ENCODE measurements at places on chromosomes 4 and X. TPM values are rescaled to one million over a fixed set of nuclear protein-coding genes. Genes with fewer than 3 reads are reported as not detected.

The SH2D1A gene
- total RNA-seq = 43.2 TPM

GRCh38 chr4:8457646-8458252 is 17.2 kb downstream of the TRMT44 start:
- DNase-seq = no peak

- no peak for DNase-seq
These were observed 132.9 kb upstream of the KLF8 start for GRCh38 chrX:56099271-56099670.

GRCh38 chr4:165986956-165987698 is 114.1 kb downstream of the TLL1 start:
- no peak for DNase-seq

GRCh38 chr4:117134386-117134785 is 49.0 kb upstream of the TRAM1L1 start:
- DNase-seq = no peak

DNA sequence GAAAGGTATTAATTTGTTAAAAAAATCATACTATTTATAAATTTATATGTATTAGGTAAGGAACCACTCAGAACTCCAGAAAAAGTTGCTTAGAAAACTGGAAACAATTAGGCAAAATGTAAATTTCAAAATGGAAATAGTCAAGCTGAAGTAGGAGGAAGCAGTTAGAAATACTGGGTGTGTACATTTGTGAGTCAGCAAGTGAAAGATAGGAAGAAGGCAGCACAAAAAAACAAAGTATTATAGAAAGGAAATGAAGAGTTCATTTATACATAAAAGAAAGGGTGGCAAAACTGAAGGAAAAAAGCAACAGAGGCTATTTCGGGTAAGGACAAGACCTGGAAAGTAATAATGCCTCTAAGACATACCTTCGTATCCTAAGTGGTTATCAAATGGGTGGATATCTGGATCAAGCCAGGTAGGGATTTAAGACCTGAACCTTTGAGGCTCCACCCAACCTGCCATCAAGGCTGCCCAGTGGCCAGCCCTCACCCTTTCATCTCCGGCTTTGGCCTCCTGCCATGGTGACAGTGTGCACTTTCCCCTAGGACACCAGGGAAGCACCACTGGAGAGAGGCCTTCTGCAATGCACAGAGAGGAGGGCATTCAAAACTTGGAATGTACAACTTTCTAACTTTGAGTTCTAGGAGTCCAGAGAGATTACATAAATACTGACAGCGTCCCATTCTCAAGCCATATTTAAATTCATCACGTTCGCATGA is at the start of gene LRRC66:
Gene LRRC66 (minus strand): TSS at position 428 of the 722 bp plus-strand sequence. CDS start 2,750 bp downstream, outside the sequence.
- DNase-seq = no peak

GRCh38 chrX:69371159-69371558 is 133.0 kb upstream of the NALF2 start:
- no peak for DNase-seq

- no peak for DNase-seq
These were observed 122.6 kb upstream of the BMPR1B start for GRCh38 chr4:94635177-94635576.

GRCh38 chrX:38868321-38868720 is 67.1 kb downstream of the MID1IP1 start:
- no peak for DNase-seq

DNA sequence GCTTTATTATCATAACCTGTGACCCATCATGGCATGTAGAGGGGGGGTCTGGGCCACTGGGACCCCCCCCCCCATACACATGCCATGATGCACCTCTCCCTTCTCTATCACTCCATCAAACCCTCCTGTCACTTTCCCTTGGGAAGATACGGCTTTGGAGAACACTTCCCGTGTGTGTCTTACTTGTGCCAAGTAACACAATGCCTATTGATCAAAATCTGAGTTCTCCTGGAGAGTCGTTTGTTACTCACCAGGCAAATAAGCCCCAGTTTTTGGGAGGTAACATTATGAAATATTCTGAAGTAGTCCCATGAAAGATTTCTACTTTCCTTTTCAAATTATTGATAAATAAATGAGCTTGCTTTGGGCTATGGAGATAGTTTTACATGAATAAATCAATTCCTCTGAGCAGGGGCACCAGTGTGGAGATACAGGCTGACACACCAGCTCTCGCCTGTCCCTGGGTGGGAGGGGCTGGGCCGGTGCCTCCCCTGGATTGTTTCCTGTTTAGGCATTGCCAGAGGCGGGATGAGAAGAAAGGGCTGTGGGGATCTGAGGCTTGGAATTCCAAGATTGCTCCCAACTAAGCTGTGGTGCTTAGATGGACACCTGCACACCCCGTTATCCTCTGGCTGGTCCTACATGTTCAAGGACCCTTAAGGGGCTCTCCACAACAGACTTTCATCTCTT is 63.2 kb upstream of the WWC2 start:
- no peak for DNase-seq

The SSX4 gene
- total RNA-seq = not detected

- DNase-seq = no peak
These were observed 84.1 kb downstream of the MSN start for GRCh38 chrX:65751519-65751918.

GRCh38 chr4:182917182-182918043 is at the start of gene DCTD:
Gene DCTD, minus strand, starts transcription at chr4:182917386. Its CDS starts 1,818 bp downstream, at chr4:182915568.
- peak; percentile 86 for DNase-seq

The NEUROG2 gene
- 0.16 TPM for total RNA-seq

The ANXA5 gene
- total RNA-seq = 31.4 TPM

- DNase-seq = no peak
These were observed 257.7 kb downstream of the OPHN1 start for GRCh38 chrX:68175562-68175961.

DNA sequence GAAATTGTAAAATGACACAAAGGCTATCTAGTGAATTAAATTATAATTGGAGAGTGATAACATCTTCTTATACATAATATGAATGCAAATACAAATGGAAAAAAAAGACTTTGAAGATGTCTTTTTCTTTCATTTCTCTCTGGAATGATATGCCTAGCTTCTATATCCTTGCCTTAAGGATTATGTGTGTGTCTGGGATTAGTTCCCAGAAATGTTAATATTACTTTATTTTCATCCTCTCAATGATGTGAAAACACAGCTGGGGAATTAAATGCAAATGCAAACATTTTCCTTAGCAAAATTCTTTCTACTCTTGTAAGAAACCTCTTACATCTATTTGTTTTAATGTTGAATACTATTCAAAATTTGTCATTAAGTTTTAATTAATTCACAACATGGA is 441.9 kb downstream of the FSTL5 start:
- no peak for DNase-seq

DNA sequence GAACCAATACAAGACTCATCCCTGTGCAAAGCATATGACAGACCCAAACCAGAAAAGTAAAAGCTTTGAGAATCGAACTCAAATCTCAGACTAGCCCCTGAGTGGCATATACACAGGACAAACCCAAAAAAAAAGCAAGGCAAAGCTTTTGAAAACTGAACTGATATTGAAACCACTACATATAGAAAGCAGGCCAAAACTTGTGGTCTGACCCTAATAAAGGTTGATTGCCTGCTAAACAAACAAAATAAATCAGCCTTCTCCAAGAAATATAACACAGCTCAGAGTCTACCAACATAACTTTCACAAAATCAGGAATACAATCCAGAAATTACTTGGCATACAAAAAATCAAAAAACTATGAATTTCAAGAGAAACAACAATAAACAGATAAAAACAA is 40.3 kb downstream of the LRBA start:
- no peak for DNase-seq

The POU3F4 gene
- total RNA-seq = not detected

- DNase-seq = no peak
These were observed 175.2 kb downstream of the MGST2 start for GRCh38 chr4:139840773-139841172.

DNA sequence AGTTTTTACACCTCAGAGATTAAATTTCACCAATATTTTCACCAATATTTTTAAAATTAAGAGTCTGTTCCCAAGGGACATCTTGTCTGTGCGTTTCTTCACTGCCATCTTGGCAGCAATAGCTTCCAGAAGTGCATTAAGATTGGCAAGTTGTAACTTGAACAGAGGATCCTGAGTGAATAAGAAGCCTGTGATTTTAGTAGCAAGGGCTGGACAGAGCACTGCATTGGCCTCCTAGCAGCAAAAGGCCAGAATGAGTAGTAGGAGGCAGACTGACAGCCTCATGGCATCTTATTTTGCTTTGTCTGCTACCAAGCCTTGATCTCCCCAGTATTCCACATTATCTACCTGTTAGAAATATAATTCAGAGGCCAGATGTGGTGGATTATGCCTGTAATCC is 138.4 kb downstream of the CPE start:
- DNase-seq = no peak

The MAGEA9B gene
- not detected for total RNA-seq

- no peak for DNase-seq
These were observed 188.8 kb downstream of the SOWAHB start for GRCh38 chr4:76708971-76709771.

DNA sequence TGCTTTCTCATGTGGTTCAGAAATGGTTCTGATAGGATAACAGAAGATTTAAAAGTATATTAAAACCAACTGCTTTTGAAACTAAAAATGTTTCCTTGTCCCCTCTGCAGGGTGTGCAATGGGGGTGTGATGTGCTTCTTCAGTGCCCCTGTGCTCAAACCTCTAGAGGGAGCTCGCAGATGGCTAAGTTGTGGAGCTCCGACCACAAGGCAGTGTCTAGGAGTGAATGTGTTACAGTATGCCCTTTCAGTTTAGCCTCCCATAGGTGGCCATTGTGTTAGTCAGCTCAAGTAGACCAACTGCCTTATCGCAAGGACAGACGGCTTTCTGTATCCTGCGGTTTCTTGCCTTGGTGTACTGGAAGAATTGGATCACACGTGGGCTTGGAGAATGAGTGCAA is 130.5 kb downstream of the TENT5D start:
- DNase-seq = no peak

GRCh38 chr4:138558886-138559285 is 316.7 kb upstream of the SLC7A11 start:
- DNase-seq = no peak

The ZNF141 gene
- total RNA-seq = 29.3 TPM

DNA sequence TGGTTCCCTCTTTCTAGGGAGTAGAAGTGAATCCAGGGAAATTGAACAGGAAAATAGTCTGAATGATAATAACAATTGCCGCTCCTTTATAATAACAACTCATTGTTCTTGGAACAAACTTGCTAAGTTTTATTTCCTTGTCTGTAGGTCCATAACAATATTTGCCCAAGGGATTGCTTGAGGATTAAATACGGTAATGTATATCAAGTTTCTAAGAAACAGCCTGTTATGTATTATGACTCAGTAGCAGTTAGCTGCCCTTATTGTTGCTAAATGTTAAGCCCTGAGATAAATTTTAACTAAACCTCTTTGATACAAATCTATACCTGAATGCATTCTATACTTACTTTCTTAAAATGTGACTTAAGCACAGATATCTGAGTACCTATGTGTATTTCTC is 215.9 kb upstream of the AADAT start:
- DNase-seq = no peak

- DNase-seq = no peak
These were observed 36.0 kb downstream of the SORBS2 start for GRCh38 chr4:185775792-185776555.

DNA sequence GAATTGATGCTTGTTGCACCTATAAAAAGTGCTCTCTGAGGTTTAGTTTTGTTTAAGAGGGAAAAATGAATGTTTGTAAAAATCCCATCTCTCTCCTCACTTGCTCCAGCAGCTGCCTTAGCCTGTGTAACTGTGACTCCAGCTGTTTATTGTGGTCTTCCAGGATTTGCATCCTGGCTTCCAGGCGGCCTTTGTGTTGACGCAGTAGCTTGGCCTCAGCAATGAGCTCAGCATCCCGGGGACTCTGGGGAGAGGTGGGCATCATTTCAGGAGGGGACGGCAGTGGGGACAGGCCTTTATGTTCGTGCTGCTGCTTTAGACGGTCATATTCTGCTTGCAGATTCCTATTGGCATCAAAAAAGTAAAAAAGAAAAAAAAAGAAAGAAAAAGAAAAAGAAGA is 75.3 kb upstream of the FTHL17 start:
- DNase-seq = no peak

The CT47B1 gene
- total RNA-seq = not detected

DNA sequence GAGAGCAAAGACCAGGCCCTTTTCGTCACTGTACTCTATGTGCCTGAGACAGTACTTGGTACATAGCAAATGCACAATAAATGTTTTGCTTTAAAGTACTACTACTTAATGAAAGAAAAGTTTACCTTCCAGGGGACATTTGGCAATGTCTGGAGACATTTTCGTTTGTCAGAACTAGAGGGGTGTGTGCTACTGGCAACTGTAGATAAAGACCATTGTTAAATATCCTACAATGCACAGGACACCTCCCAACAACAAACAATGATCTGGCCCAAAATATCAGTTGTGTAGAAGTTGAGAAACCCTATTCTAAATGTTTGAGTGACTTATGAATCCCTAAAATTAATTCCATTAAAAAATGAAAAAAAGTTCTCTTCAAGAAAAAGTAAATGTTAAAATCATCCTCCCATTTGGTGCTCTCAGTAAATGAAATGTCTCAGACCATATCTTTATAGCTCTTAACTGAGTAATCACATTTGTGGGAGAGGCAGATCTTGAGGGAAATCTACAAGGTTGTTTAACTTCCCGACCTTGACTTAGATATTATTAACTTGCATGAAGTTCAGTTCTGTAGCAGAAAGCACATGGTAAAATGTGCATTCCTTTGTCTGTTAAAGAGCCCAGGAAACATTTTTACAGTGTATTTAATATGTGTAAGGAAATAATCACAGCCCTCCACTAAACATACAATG is 18.5 kb downstream of the EGFL6 start:
- no peak for DNase-seq

Data from activated CD8-positive, alpha-beta T cell treated with anti-CD3 and anti-CD28 coated beads for 36 hours (primary cell).